Lower leg skin (tissue), 4 donors: ENCODE measurements at places on chromosomes 11 and 22. TPM values are rescaled to one million over a fixed set of nuclear protein-coding genes. Genes with fewer than 3 reads are reported as not detected.

DNA sequence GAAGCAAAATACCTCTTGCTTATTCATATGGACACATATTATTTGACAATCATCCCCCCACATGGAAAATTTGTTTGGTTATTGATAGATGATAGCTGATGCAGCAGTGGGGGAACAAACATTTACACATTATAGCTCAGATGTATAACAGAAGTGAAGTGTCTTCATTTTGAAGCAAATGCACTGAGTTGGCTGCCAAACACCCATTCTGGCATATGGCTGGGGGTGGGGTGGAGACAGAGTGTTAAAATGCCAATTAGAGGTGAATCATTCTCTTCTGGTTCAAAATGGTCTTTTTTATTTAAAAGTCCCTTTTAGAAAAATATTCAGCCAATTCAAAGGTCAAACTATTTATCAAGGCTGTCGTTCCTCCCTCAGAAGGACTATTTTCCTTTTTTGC is 157.3 kb upstream of the TRPC6 start:
- DNase-seq, result no peak

- DNase-seq, result no peak
These were observed 43.1 kb downstream of the CCDC73 start for GRCh38 chr11:32751381-32751780.

GRCh38 chr22:41597635-41597953 is 8.0 kb upstream of the PMM1 start:
- no peak for DNase-seq

DNA sequence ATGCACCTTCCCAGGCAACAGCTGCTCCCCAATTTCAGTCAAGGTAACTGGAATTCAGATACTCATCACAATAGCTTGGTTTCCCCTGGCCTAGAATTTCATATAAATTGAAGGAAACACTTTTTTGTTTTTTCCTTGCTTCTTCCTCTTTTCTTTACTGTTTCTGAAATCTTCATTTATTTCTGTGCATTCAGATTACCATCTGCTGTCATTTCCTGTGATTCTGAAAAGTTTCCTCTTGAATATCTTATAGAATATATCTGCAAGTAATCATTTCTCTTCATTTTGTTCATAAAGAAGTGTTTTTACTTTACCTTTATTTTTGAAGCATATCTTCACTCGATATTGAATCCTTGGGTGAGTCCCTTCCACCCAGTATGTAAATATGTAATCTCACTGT is 85.3 kb downstream of the GAB4 start:
- DNase-seq, result no peak

- DNase-seq, result no peak
These were observed 120.0 kb upstream of the SERPIND1 start for GRCh38 chr22:20653795-20654342.

GRCh38 chr11:20647976-20648565 is 21.3 kb upstream of the NELL1 start:
- DNase-seq, result peak; percentile 37

- no peak for DNase-seq
These were observed 46.5 kb upstream of the CCND1 start for GRCh38 chr11:69594481-69594880.

DNA sequence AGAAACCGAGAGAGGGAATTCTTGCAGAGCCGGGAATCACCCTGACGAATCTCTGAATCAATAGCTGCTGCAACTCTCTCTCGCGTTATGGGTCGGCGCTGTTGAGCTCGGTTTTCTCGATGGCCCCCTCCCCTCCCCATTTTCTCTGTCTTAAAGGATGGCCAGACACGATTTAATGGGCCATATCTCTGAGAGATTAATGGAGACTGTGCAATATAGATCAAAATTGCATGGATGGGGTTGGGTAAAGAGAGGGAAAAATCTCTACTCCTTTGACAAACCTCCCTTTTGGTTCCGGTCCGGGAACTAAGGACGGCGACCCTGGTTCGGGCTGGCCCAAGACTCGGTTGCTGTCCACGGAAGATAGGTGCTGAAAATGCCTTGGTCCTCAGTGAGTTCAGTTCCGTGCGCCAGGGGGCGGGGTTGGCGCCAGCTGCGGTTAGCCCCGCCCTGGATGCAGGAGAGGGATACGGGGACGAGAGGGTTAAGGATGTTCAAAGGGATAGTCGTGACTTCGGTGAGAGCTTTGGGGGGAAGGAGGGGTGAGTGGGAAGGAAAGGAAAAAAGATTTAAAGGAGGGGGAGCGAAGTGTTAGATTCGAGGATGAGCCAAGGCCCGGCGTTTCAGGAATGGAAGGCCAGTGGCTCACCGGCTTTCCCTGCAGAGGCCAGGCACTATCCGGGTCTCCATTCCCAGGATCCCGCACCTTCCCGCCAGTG is 103.6 kb upstream of the HSD17B12 start:
- DNase-seq, result no peak

GRCh38 chr11:29306527-29306926 is 710.3 kb downstream of the KCNA4 start:
- DNase-seq, result no peak

DNA sequence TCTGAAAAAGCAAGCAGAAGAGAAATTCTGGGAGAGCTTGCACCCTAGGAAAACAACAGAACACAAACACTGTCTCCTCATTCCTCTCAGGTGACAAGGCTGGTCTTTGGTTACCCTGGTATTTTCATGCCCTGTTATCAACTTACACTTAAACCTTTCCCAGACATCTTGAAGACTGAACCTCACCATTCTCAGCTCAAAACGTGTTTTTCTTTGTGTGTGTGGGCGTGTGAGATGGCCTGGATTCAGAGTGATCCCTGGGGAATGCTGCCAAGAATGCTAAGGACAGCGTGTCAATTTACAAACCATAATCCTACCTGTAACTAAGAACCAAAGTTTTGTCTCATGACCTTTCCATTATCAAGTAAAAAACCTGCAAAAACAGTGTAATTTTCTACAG is 33.3 kb downstream of the ELF5 start:
- no peak for DNase-seq

- no peak for DNase-seq
These were observed 1402.6 kb upstream of the TENM4 start for GRCh38 chr11:80843266-80843974.

DNA sequence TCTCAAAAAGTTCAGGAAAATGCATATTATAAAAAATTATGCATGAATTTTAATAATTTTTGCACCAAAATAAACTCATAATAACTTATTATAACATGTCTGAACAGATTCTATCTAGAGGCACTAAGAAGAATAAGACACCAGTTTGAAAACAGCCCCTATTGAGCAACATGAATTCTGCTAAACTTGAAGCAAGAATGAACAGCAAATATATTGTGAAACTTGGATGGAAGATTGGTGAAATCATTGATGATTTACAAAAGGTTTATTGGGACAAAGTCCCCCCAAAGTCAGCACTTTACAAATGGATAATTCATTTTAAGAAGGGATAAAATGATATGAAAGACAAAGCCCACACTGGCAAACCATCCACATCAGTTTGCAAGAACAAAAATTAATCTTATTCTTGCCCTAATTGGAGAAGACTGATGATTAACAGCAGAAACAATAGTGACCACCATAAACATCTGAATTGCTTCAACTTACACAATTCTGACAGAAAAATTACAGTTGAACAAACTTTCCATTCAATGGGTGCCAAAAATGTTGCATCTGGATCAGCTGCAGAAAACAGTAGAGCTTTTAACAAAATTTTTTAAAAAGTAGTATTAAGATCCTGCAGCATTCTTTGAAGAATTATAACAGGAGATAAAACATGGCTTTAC is 257.5 kb upstream of the FAT3 start:
- no peak for DNase-seq

DNA sequence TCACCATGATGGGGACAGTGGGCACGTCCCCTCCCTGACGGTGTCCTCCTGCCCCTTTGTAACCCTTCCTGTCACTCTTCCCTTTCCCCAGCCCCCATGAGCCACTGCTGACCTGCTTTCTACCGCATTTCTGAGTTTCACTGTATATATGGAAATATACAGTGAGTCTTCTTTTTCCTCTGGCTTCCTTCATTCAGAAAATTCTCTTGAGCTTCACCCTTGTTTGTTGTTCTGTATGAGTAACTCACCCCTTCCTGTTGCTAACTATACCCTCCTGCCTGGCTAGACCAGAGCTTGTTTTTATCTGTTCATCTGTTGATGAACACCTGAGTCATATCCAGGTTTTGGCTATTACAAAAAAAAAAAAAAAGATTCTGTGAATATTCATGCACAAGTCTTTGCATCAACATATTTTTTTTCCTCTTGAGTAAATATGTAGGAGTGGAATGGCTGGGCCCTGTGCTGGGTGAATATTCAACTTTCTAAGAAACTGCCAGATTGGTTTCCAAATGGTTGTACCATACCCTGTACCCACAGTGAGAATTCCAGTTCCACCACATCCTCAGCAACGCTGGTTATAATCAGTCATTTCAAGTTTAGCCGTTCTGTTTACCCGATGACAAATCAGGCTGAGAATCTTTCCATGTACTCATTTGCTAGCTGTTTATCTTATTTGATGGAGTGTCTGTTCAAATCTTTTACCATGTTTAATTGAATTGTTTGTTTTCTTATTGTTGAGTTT is 62.0 kb downstream of the IGF2 start:
- DNase-seq, result no peak

- DNase-seq, result peak; percentile 81
These were observed 91.3 kb downstream of the CDKN1C start for GRCh38 chr11:2794046-2794967.

DNA sequence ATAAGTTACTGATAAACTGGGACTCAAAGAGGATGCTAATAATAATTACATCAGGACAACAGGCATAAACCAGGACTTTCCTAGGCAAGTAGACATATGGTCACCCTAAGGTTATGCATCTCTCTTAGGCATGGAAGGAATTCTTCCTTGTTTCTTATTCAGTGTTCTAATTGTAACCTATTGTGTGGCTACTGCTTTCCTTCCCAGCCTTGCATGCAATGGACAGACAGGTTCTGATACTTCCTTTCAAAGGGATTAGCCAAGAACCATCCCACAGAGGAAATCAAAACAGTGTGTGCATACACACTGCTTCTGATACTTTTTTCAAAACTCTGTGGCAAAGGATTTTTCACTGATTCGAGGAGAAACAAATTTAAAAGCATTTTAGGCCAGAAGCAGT is 48.3 kb downstream of the RRAS2 start:
- DNase-seq, result no peak

GRCh38 chr11:130606781-130607511 is 158.5 kb downstream of the ADAMTS15 start:
- DNase-seq, result no peak

GRCh38 chr11:31512117-31512516 is 2.5 kb downstream of the ELP4 start:
- DNase-seq, result no peak

DNA sequence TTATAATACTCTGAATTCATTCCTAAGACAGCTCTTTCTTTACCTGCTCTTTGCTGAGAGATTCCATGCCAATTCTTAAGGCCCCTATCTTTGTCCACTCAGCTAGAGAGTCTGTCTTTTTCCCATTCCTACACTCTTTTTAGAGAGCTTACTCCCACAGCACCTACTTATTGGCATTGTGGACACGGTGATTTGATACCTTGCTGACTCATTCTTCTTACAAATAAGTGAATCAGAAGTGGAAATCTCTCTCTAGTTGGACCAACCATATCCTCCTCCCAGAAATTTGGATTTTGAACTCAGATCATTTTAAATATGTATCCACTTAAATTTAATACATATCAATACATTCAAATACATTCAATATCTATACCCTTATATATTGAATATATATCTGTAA is 32.5 kb upstream of the OR6M1 start:
- DNase-seq, result no peak

Gene PIWIL4
- total RNA-seq, result 2.1 TPM

Gene TRIM29
- total RNA-seq, result 1,263 TPM

Gene IGF2
- 6.2 TPM for total RNA-seq

Gene ADM2
- 0.19 TPM for total RNA-seq

Gene SLC25A22
- 15.2 TPM for total RNA-seq
